ENCODE measurements at places on chromosomes 11 and 22.

DNA sequence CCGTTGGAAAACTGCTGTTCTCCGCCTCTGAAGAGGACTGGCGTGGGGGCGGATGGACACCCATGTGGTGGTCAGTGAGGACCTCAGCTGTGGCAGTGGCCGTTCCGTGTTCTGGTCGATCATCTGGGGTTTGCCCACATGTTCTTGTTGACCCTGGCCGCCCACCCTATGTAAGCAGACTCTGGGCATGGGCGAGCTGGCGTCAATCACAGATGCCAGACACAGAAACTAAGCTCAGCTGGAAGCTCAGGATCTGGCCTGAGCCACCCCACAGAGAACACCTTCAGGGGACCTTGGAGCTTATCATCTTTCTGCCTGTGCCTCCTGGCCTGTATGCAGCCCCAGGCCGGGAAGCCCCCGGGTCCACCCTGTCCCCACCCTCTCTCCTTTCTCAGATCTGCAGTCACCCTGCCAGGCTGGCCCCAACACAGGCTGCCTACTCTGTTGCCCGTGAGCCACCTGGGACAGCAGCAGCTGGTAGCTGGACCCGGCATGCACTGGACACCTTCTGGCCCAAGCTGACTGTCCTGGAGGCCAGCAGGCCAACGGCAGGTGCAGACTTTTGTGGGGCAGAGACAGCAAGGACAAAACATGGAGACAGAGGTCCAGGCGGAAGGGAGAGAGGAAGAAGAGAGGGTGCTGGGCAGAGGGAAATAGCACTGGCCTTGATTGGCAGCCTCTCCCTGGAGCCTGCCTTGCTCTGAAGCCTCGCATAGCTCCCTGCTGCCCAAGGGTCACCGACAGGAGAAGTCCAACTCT lies 91.5 kb downstream of the PHF21B start:
- no peak for DNase-seq

GRCh38 chr11:121557348-121557747 lies 104.6 kb upstream of the SORL1-AS1 start:
- no peak for DNase-seq

DNA sequence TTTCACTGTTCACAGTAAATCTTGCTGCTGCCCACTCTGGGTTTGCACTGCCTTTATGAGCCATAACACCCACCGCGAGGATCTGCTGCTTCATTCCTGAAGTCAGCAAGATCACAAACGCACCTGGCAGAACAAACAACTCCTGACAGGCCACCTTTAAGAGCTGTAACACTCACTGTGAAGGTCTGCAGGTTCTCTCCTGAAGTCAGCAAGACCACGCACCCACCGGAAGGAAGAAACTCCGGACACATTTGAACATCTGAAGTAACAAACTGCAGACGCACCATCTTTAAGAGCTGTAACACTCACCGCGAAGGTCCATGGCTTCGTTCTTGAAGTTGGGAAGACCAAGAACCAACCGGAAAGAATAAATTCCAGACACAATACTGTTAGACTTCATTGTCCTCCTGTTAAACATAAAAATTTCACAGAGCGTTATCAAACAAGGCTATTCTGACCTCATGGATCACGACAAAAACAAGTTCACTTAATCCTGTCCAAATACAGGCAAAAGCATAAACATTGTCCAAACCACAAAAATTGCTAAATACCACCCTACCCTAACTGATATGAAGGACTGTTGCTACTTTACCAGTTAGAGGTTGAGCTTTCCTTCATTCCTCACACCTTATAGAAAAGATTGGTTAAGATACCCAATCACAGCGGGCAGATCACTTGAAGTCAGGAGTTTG lies 3.0 kb upstream of the CCDC117 start:
- DNase-seq, result no peak

DNA sequence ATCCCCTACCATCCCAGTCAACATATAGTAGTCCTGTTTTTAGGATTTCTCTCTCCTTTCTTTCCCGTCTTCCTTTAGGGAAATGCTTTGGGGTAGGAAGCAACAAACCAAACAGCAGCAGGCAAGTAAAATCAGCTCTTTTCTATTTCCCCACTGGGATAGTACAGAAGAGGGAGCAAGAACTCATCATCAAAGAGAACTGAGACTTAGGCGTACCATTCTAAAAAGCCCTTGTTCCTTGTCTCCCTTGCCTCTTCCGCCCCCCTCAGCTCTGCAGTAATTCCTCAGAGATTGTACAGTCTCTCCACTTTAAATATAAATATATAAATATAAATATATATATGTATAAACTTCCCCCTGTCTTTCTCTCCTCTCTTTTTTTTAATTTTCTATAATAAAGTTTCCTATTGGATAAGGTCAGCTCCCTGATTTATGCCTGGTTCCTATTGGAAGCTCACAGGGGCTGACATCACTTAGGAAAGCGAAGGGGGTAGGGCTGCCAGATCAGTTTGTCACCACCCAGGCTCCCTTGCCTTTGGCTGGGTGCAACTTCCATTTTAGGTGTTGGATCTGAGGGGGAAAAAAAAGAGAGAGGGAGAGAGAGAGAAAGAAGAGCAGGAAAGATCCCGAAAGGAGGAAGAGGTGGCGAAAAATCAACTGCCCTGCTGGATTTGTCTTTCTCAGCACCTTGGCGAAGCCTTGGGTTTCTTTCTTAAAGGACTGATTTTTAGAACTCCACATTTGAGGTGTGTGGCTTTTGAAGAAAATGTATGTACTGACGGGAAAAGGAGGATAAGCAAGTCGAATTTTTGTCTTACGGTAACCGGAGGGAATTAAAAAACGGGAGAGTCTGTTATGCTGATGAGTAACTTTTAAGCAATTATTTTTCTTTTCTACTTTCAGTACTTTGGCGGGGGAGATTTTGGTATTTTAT lies at the start of gene CTNND1:
Gene CTNND1, plus strand, starts transcription at position 502 of the 934 bp plus-strand sequence. CDS start 29,677 bp downstream, outside the sequence.
- DNase-seq, result no peak

- no peak for DNase-seq
Observed at GRCh38 chr11:2794046-2794967, 91.3 kb downstream of the CDKN1C start.

DNA sequence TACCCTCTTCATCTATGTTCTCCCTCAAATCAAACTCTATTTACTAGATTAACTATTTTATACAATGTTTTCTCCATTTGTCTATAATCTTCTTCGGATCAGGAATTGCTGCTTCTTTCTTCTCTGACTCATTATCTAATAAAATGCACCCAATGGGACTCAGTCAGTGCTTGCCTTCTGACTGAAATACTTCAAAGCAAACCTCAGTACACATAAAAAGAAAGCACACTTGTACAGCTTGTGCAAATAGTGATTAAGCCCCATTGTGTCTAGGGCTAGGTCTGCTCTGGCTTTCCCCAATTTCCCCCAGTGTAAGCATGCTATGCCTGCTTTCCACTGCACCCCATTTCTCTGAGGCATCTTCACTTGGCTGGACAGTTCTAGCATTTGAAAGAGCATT lies 118.6 kb upstream of the C11orf87 start:
- no peak for DNase-seq

DNA sequence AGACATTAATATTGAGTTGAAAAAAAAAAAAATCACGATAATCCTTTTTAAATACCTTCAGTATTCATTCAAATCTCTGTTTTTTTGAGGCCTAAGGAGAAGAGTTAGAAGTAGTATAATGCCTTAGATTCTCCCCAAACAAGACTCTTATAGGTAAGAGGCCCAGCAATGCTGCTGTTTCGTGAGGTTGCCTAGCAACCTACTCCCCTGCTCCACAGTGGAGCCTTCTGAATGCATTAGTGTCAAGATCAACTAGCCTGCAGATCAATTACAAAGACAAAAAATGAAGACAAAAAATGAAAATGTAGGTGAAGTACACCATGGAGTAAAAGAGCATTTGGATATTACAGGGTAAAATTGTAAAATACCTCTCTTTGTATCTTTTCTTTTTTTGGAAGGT lies 229.8 kb upstream of the LUZP2 start:
- no peak for DNase-seq

DNA sequence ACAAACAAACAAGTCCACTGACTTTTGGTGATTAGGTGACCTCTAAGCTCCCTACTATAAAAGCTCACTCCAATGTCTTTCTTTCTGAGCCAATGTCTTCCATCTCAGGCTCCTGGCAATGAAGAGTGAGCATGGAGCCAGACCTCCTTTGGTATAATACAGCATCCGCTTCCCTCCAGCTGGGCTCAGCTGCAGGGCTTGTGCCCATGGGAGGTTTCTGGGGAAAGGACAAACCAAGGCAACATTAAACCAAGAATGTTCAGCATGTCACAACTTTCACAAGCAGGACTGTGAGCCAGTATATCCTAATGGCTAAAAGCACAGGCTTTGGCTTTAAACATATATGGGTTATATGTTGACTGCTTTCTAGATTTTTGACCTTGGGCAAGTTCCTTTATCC lies 58.8 kb downstream of the EHF start:
- DNase-seq, result no peak

GRCh38 chr11:2223153-2223794 lies 47.1 kb downstream of the ASCL2 start:
- no peak for DNase-seq

DNA sequence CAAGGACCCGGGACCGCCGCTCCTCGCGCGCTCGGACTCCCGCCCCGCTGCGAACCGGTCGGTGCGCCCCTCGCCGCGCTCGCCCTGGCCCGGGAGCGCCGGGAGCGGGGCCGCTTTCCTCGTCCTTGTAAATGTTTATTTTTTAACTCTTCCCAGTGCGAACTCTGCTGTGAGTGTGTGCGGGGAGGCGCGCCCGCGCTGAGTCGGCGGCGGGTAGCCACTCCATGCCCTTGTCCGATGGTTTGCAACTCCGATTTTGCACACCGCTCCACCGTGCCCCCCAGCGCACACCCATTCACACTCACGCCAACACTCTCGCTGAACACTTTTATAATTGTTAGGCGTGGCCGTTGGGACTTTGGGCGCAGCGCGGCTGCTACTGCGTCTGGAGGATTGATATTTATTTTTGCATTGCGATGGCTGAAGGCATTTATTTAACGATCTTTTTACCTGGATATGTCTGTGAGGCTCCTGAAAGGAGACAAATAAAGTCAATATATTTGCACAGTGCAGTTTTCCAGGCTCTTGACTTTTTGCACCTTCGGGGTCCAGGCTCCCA lies 1.0 kb downstream of the C11orf96 start:
- no peak for DNase-seq

DNA sequence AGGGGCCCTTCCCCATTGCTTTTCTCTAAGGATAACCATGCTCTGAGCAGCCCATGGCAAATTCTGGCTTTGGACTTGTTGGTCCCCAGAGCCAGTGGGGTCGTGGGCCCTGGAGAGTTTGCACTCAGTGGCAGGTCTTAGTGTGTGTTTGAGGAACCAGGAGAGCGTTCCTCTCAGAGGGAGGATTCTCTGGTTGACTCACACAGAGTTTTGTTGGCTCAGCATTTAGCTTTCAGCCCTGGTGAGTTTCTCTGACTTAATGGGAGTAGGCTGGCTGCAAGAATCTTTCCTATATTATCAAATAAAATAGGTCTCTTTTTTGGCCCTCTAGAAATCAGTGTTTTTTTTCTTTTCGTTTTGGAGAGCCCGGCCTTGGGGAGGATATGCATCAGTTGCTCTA lies 20.9 kb downstream of the ST14 start:
- DNase-seq, result no peak

GRCh38 chr22:41772645-41773044 lies 27.8 kb upstream of the CCDC134 start:
- DNase-seq, result no peak

DNA sequence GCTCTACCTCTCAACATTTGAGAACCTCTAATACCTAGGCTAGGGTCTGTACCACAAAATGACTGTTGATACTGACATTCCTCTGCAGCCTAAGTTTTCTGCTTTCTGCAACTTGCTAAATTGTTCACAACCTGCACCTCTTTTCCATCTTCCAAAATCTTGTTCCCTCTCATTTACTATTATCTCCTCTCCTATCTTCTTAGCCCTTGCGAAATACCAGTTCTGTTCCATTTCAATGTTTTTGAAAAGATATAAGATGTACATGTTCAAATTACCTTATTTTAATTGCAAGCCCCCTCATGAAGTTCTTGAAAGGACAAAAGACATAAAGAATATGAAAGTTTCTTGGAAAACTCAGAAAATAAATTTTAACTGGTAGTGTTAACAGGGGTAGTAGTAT lies 72.3 kb downstream of the FAM168A start:
- DNase-seq, result no peak

GRCh38 chr11:59025097-59025496 lies 61.0 kb upstream of the GLYATL1B start:
- no peak for DNase-seq

Data from stimulated activated CD4-positive, alpha-beta T cell treated with anti-CD3 and anti-CD28 coated beads, TNF-alpha, amount 100 ng/mL, for 4 hours (primary cell).